ENCODE measurements at places on chromosomes 12 and 14. TPM values are rescaled to one million over a fixed set of nuclear protein-coding genes. Genes with fewer than 3 reads are reported as not detected.

The ERP27 gene
- 0.32 TPM for total RNA-seq

The SLC7A7 gene
- total RNA-seq: 4.1 TPM

The STXBP6 gene
- 26.3 TPM for total RNA-seq

The ZNF26 gene
- 4.0 TPM for total RNA-seq

The MOAP1 gene
- total RNA-seq: 68.6 TPM

The CNTN1 gene
- 0.42 TPM for total RNA-seq

The SPX gene
- total RNA-seq: 16.5 TPM

The CAPZA3 gene
- total RNA-seq: not detected

The ANKRD33 gene
- total RNA-seq: not detected

The KANSL2 gene
- total RNA-seq: 21.2 TPM

The HOXC9 gene
- not detected for total RNA-seq

The LPAR5 gene
- total RNA-seq: 5.8 TPM

The KRT80 gene
- total RNA-seq: 0.16 TPM

The CD69 gene
- total RNA-seq: 0.45 TPM

The FAM234B gene
- 1.4 TPM for total RNA-seq

The CMA1 gene
- not detected for total RNA-seq

The MYO1H gene
- total RNA-seq: 0.55 TPM

The PRR4 gene
- total RNA-seq: 4.2 TPM

The SELPLG gene
- total RNA-seq: 2.4 TPM

The KRT84 gene
- not detected for total RNA-seq

The GPR84 gene
- total RNA-seq: not detected

The KCNC2 gene
- not detected for total RNA-seq

The KRT3 gene
- not detected for total RNA-seq

The GLI1 gene
- 0.12 TPM for total RNA-seq

The ACSS3 gene
- 17.5 TPM for total RNA-seq

The MIP gene
- not detected for total RNA-seq

The TMCC3 gene
- total RNA-seq: 2.2 TPM

The KRT83 gene
- not detected for total RNA-seq

The TMEM121 gene
- 0.99 TPM for total RNA-seq

The MYF6 gene
- total RNA-seq: not detected

The NR4A1 gene
- total RNA-seq: 155 TPM

The CACNA1C gene
- total RNA-seq: 202 TPM

The INSM2 gene
- not detected for total RNA-seq

The ARHGAP9 gene
- total RNA-seq: 0.83 TPM

The RERG gene
- 3.5 TPM for total RNA-seq

The PCED1B gene
- 1.8 TPM for total RNA-seq

The OASL gene
- total RNA-seq: 2.5 TPM

The MGST1 gene
- 3.8 TPM for total RNA-seq

All from heart right ventricle (tissue), 16 donors.